Stimulated activated CD4-positive, alpha-beta T cell treated with anti-CD3 and anti-CD28 coated beads, TNF-alpha, amount 100 ng/mL, for 48 hours (primary cell): ENCODE measurements at places on chromosomes 2 and 18.
A peak's percentile ranks its signal among the peaks of the same experiment; 100 is the strongest.

GRCh38 chr2:70118798-70119454 lies 31.6 kb downstream of the PCBP1 start:
- DNase-seq = no peak

GRCh38 chr18:57095884-57096283 lies 51.0 kb upstream of the BOD1L2 start:
- DNase-seq = no peak

DNA sequence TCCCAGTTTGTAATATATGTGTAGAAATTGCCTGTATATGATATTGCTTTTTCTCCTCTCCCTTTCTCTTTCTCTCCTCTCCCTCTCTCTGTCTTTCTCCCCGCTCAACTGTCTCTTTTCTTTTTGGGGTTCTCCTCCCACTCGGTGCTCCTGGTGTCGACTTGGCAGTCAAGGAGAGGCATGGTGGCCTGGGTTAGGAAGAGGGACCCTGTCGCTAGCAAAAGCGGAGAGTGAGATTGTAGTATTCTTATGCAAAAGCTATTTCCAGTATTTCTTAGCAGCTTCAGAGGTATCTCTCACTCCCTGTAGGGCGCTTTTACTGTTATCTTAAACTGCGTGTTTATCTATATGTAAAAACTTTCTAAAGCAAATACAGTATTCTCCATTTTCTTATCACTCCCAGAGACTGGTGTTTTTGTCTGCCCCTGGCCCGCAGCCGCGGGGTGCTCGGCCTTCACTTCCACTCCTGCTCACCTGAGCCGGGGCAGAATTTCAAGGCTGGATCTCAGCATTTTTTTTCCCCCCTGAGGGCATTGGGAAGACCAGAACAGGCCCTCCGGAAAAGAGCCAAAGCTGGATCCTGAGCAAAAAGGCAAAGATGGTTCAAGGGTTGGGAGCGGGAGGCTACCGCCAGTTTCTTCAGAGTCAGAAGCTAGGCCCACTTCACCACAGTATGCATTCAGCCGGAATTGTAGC lies 4.3 kb downstream of the SIX3 start:
- DNase-seq = no peak

DNA sequence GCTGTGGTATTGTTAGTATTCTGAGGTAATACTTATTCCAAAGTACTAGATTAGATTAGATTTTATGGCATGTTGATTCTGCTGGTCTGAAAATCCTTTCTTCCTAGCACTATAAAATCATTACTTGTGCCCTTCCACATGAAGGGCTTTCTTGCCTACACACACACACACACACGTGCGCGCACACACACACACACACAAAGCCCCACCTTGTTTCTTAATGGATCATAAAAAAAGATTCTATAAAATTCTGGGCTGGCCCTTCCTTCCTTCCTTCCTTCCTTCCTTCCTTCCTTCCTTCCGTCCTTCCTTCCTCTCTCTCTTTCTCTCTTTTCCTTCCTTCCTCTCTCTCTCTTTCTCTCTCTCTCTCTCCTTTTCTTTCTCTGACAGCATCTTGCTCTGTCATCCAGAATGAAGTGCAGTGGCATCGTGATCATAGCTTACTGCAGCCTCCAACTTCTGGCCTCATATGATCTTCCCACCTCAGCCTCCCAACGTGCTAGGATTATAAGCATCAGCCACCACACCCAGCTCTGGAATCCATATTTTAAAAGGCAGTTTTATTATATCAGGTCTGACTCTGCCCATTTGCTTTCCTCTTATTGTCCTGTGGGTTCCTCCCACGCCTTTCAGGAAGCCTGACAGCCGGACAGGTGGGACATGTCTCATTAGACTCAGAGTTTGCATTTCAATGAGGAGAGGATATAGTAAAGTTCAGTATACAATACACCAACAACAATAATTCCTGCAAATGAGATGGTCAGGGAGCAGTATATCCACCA lies 321.1 kb downstream of the PIK3C3 start:
- DNase-seq = no peak

DNA sequence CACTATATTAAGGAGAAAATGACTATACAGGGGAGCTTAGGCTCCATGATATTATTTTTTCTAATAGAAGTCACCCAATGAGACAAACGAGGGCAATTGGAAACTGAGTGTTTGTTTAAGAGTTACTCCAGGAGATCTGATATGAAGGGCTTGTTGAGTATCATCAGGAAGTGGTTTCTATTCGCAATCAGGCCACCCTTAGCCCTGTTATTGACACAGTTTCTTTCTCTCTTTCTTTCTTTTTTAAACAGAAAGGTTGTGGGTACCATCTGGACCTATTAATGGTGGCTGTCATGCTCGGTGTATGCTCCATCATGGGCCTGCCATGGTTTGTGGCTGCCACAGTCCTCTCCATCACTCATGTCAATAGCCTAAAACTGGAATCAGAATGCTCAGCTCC lies 117.3 kb downstream of the DPP4 start:
- DNase-seq = no peak

DNA sequence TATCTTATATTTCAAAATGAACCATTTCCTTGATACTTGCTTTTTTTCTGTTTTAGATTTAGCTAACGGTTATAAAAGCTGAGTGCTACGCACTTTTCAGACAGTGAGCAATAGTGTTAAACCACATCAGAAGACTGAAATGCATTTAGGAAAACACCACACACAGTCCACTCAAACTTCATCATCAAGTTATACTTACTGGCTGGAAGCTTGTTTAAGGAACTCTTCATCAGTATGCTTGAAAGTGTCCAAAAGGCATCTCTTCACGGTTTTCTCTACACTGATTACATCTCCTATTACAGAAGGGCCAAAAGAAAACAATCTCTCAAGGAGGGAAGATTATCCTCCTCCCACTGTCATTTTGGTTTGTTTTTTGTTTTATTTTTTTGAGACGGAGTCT lies 19.7 kb downstream of the ILKAP start:
- no peak for DNase-seq

GRCh38 chr2:121682396-121683298 lies 33.4 kb upstream of the CLASP1 start:
- no peak for DNase-seq

DNA sequence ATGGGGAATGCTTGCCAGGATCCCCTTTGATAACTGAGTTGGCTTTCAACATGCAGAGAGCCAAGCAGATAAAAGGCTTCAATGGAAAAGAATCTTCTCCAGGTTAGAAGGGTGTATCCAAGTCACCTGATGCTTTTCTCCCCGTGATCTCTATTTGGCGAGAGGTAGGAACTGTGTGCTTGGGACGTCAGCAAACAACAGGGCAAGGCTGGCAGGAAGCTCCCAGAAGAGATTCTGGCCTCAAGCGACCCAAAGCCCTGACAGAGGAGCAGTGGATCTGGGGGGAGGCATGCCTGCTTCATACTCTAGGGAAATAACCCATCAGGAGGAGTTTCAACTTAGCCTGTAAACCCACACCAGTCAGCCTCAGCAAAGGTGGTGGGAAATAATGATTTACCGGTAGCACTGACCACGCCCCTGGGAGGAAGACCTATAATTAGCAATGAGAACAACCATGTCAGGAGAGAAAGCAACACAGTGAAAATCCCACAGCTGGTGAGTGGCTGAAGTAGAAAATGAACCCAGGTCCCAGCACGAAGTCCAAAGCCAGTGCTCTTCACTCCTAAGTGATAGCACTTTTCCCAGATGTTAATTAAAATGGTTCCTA lies 76.3 kb upstream of the SEC11C start:
- DNase-seq = no peak

- DNase-seq = no peak
Observed at GRCh38 chr2:229888031-229888430, 33.8 kb downstream of the TRIP12 start.

DNA sequence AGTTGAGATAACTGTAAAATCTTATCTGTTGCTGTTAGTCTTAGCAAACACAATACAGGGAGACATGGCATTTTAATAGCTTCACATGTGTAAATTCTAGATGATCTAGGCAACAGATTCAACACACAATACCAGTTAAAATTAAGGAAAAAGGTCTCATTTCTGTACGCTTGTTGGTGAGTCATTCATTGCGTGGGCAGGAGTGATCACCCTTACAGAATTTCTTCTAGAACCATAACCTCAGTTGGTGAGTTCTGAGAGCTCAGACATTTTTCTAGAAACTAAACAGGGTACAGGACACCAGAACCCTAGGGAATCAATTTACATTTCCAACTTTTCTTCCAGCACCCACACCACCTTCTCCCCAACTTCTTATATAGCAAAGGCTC lies 81.9 kb downstream of the SLC8A1 start:
- no peak for DNase-seq

DNA sequence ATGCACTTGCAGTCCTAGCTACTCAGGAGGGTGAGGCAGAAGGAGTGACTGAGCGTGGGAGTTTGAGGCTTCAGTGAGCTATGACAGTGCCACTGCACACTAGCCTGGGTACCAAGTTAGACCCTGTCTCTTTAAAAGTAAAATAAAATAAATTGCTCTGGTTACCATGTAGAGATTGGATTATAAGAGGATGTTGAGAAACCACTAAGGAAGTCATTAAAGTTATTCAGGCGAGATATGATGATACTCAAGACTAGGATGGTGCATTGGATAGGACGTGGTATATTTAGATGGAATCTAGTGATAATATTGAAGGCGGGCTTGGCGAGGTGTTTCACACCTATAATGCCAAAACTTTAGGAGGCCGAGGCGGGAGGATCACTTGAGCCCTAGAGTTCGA lies 50.6 kb downstream of the BMPR2 start:
- DNase-seq = no peak

- DNase-seq = no peak
Observed at GRCh38 chr2:10057231-10058107, 14.1 kb downstream of the KLF11 start.

GRCh38 chr2:26727641-26728561 lies 35.4 kb downstream of the KCNK3 start:
- peak; percentile 24 for DNase-seq

DNA sequence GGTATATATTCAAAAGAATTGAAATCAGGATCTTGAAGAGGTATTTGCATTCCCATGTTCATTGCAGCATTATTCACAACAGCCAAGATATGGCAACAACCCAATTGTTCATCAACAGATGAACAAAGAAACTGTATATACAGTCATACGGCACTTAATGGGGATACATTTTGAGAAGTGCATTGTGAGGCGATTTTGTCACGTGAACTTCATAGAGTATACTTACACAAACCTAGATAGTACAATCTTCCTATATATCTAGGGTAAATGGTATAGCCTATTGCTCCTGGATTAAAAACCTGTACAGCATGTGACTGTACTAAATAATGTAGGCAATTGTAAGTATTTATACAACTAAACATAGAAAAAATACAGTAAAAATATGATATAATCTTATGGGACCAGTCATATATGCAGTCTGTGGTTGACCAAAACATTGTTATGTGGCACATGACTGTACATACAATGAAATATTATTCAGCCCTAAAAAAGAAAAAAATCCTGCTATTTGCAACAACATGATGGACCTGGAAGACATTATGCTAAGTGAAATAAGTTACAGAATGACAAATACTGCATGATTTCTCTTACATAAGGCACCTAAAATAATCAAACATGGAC lies 9.2 kb upstream of the BBS5 start:
- DNase-seq = no peak

- no peak for DNase-seq
Observed at GRCh38 chr2:194539425-194539824, 1117.6 kb upstream of the SLC39A10 start.

DNA sequence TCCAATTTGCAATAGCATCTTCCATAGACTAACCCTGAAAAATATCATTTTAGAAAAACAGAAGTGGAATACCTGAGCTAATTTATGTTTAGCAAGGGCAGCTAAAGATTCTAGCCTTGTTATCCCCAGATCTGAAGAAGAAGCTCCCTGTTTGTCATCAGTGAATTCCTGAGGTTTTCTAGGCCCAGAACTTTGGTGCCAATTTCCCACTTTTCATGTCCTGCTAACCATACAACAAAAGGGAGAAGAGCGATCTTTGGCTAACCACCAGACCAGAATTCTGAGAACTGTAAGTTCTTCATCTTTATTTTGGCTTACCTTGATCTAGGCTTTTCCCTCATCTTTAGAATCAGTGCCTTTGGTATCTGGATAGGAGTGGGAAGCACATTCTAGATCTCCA lies 51.3 kb upstream of the RASGRP3 start:
- no peak for DNase-seq

- DNase-seq = no peak
Observed at GRCh38 chr2:11132036-11132671, 23.1 kb upstream of the SLC66A3 start.
